Stimulated activated CD4-positive, alpha-beta T cell treated with anti-CD3 and anti-CD28 coated beads, Interleukin-1b, Interleukin-23, amount 100 ng/mL, for 1 hour (primary cell): ENCODE measurements at places on chromosomes 16 and 17.

DNA sequence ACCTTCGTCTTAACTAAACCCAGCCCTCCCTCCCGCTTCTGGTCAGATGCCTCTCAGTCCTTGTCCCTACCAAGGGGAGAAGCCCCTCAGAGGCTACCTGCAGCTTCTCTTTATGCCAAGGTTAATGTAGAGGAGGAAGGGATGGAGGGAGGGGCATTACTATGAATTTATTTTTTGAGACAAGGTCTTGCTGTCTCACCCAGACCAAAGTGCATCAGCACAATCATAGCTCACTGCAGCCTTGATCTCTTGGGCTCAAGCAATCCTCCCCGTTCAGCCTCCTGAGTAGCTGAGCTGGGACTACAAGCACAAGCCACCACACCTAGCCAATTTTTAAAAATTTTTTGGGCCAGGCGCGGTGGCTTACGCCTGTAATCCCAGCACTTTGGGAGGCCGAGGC, 15.3 kb downstream of the EPOP start:
- no peak for DNase-seq

DNA sequence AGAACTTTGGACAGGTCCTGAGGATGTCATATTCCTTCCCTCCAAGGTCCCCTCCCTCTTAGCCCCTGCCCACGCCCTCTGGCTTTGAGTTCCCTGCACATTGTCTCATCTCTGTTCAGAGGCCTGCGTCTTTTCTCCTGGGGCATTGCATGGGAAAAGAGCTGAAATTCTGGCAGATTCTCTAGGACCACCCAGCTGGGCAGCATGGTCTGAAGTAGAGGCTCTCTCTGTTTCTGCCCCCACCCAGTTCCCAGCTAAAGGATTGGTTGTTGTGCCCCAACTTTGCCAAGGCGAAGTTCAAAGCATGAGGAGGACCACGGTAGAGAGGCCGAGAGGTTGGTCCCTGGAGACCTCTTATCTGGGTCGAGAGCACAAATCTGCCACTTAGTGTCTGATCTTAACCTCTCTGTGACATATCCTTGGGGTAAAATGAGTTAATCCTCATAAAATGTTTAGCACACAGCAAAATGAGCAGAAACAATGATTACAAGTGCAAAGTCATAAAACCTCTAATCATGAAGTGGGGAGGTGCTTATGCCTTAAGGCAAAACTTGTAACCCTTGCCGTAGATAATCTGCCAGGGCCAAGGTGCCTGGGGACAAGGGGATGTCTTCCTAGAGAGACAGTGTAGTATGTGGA, 2.4 kb downstream of the ABAT start:
- DNase-seq = no peak

GRCh38 chr16:81321536-81321935, 6.8 kb downstream of the GAN start:
- DNase-seq = no peak

DNA sequence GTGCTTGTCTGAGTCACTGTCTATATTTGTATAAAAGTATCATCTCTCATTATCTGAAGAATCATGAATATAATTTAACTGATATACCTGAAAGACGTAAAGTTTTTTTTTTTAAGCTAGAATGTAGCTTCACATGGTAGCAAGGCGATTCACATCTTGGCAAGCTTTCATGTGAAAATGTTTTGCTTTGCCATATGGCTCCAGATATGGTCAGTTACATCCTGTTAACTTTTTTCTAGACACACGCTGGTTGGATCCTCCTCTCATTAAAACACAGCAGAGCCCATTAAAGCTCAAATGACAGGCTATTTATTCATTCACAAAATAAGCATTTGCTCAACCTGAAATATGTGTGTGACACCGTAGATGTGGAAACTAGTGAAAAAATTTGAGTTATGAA, 412.8 kb downstream of the KIF2B start:
- no peak for DNase-seq

DNA sequence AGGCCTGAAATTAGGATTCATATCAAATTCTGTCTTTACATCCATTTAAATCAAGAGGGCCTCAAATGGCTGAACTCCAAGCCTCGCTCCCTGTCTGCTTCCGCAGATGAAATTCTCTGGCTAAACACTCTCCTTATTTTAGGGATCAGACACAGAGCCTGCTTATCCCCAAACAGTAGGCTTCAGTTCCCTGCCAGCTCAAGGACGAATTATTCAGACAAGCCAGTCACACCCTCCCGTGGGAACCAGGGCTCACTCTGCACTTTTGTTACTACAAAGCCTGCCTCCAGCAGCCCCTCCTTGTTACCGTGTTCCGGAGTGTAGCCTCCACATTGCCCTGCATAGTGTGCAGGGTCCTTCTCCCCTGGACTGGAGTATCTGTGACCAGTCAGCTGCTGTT, 46.6 kb upstream of the LCMT1 start:
- DNase-seq = no peak

DNA sequence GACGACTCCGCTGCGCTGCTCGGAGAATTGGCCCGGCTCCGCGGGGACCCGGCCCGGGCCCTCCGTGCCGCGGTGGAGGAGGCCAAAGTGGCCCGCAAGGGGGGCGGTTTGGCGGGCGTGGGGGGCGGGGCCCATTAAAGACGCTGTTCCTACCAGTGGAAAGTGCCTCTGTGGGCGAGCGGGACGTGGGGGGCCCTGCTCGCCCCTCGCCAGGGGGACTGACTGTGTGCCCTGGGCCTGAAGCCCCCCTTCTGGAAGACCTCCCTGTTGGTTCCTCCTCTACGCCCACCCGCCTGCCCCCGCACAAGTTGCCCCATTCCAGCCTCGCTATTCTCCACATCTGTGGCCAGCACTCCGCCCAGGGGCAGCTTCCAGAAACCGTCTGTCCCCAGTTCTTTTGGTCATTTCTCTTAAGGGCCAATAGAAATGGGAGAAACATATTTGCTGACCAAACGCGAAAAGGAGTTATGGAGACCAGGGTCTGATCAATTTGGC, 1.9 kb upstream of the FGF11 start:
- no peak for DNase-seq

- DNase-seq = no peak
Measured at GRCh38 chr17:2138761-2139160, 83.9 kb downstream of the HIC1 start.

DNA sequence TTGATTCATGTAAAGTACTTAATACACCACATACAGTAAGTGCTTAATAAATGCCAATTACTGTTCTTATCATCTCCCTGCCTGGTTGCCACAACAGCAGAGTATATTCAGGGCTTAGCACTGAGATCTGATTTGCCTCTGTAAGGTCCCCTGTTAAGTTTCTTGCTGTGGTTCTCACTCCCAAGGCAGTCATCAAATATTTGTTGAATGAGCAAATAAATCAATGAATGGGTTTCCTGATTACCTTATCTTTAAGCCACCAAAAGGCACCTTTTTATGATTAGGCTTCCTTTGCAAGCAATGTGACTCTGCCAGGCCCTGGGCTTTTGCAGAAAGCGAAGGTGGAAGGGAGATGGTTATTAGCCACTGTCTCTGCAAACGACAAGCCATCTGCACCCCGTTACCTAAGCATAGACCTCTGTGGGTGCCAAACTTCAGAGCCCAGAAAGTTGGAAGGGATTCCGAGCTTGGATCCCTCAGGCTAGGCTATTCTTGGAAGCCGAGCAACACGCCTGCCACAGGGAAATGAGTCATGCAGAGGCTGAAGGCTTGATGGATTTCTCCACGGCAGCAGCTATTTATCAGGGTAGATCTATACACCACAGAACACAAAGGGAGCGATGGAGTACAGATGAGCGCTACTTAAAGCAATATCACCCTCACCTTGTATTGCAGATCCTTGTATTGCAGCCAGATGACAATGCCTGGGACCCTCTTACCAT, 102.0 kb downstream of the GRIN2A start:
- DNase-seq = no peak
